Stimulated activated CD8-positive, alpha-beta memory T cell treated with anti-CD3 and anti-CD28 coated beads, Interleukin-15, amount 100 ng/mL, for 48 hours (primary cell): ENCODE measurements at places on chromosomes 7 and 10.

DNA sequence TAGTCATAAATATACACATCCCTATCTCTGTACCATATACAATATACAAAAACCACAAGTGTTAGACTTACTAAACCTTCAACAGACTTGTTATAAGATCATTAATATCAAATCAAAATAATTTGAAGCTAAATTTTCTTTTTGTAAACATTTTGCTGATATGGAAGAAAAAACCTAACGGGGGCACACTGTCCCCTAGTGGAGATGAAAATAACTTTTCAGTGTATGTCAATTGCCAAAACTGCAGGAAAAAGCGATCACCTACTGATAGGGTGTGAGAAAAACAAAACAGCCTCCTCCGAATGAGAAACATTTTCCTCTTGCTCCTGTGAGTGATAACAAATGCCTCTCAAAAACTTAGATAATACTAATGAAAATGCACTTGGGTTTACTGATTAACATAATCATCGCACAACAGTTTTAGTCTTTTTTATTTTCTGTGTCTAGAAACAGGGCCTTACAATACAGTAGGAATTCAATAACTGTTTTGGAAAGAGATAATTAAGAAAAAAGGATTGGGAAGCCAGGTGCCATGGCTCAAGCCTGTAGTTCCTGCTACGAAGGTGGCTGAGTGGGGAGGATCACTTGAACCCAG is 322.7 kb downstream of the CRPPA start:
- DNase-seq, result no peak

- DNase-seq, result no peak
Measured at GRCh38 chr10:129532838-129533237, 65.8 kb downstream of the MGMT start.

DNA sequence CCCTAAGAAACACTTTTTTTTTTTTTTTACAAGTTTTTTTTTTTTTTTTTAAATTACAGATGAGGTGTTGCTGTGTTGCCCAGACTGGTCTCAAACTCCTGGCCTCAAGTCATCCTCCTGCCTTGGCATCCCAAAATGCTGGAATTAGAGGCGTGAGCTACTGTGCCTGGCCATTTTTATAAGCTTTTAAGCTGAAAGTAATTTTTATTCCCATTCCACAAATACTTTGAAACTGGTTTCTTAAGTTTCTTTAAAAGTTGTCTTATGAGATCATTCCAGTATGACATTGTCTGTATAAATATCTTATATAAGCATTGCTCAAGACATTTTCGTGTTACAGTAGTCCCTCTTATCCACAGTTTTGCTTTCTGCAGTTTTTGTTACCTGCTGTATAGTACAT is 61.4 kb upstream of the CYP26C1 start:
- no peak for DNase-seq

- no peak for DNase-seq
Measured at GRCh38 chr7:2105917-2106316, 126.8 kb downstream of the MAD1L1 start.

DNA sequence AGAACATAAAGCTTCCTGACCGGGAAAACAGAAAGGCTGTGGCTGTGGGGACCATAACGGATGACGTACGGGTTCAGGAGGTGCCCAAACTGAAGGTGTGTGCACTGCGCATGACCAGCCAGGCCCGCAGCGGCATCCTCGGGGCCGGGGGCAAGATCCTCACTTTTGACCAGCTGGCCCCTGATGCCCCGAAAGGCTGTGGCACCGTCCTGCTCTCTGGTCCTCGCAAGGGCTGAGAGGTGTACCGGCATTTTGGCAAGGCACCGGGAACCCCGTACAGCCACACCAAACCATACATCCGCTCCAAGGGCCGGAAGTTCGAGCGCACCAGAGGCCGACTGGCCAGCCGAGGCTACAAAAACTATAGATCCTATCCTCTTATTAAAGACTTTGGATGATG is 179.3 kb downstream of the PTN start:
- no peak for DNase-seq

- DNase-seq, result no peak
Measured at GRCh38 chr10:2817940-2818636, 249.3 kb upstream of the PFKP start.

- no peak for DNase-seq
Measured at GRCh38 chr10:77727481-77727880, 89.9 kb upstream of the KCNMA1 start.

GRCh38 chr7:1950452-1951158 is 280.5 kb downstream of the ELFN1 start:
- no peak for DNase-seq

DNA sequence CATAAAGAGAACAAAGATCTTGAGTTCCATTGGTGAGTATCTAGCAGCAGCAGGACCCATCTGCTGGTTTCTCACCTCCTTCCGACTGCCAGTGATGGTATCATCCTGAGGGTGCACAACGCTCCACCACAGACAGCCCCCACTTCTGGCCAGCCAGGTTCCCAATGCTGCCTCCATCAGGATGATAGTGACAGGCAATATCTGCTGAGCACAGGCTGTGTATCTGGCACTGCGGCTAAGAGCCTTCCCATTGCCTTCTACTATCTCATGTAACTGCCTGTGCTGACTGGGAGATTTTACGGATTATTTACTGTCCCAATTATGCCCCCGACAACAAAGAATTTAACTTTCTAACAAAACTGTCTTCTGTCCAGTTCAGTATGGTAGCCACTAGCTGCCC is 352.4 kb upstream of the AOAH start:
- DNase-seq, result no peak

DNA sequence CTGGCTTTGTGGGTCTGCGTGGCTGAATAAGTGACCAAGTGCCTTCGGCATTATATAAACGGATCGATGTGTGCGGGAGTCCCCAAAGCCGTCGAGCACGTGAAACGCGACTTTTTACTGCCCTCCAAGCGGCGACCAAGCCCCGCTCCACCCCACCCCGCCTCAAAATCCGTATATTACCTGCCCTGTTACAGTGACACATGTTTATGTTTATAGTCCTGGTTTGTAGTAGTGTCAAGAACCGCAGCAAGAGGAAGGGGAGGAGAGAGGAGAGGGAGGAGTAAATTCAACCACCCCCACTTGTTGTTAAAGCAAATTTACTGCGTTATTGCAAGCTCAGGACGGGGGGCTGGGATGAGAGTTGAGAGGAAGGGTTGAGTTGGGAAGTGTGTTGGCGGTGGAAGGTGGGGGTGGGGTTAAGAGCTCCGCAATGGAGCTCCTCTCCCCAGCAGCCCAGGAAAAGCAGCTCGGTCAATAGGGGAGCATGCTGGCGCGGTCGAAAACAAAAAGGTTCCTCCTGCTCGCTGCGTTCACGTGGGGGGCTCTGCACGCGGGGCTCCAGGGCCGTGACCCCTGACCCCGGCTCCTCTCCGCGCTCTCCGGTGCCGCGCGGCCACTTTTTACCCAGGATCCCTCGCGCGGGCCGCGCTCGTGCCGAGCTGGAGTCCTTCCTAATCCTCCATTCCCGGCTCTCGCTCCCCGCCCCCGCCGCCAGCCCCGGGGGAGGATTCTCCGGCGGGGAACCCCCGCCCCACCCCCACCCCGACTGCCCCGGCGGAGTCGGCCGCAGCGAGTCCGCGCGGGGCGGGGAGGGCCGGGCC is at the start of gene SKIDA1:
Gene SKIDA1 (minus strand): TSS at position 316 of the 821 bp plus-strand sequence. CDS start 7,860 bp downstream, outside the sequence.
- peak; percentile 42 for DNase-seq

DNA sequence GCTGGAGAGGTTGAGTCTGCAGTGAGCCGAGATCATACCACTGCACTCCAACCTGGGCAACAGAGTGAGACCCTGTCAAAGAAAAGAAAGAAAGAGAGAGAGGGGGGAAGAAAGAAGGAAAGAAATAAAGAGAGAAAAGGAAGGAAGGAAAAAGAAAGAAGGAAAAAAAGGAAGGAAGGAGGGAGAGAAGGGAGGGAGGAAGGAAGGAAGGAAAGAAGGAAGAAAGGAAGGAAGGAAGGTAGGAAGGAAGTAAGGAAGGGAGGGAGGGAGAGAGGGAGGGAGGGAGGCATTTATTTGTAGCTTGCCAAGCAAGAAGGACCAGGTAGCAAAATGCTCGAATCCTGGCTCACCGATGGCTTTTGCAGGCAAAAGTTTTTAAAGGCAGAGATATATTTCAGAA is 74.5 kb upstream of the BAIAP2L1 start:
- DNase-seq, result no peak

- DNase-seq, result no peak
Measured at GRCh38 chr10:80443531-80443974, 10.6 kb upstream of the TSPAN14 start.

DNA sequence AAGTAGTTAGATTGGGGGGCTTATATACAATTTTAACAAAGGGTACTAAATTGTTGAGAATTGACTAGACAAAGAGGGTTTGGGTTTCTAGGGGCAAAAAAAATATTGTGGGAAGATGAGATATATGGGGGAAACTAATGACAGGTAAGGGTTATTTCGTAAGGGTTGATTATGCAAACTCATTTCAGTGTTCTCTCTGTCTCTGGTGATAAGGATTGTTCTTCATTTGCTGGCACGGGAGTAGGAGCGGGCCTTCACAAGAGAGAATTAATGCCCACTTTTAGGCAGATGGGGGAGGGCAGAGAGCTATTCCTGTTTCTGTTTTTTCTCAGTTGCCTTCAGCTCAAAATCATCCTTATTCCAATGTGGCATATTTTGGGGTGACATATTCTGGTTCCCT is 258.4 kb downstream of the EXOC4 start:
- no peak for DNase-seq

GRCh38 chr7:112509402-112509801 is 28.6 kb downstream of the LSMEM1 start:
- no peak for DNase-seq

- DNase-seq, result no peak
Measured at GRCh38 chr7:16880554-16880953, 1.2 kb downstream of the AGR3 start.

DNA sequence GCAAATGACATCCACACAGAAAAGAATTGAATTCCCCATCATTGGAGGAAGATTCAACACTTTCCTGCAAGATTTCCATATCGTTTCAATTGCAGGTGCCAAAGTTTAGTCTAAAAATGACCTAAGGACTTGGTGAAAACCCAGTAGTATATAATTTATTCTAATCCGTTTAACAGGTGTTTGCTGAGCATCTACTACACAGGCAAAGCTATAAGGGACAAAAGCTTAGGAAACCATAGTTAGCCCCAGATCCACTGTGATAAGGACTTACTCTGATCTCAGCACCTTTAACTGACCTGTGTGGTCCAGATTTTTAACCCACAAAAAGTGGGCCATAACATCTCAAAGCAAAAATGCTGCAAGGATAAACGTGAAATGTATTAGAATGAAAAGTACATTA is 19.1 kb downstream of the UBE2H start:
- no peak for DNase-seq

DNA sequence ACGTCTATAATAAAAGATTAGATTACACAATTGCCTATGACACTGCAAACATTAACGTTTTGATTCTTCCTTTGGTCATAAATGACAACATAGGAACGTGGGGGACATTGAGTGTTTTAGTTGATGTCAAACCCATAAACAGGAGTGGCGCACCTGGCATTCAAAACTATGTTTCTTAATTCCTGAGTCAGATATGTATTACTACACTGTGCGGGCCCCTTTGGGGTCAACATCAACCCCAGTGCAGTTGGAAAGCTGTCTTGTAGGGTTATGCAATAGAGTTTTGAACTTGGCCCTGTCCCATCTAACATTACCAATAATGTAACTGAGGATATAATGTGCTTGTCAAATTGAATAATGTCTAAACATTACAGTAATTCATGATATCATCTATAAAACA is 156.5 kb downstream of the CSTF2T start:
- DNase-seq, result no peak

DNA sequence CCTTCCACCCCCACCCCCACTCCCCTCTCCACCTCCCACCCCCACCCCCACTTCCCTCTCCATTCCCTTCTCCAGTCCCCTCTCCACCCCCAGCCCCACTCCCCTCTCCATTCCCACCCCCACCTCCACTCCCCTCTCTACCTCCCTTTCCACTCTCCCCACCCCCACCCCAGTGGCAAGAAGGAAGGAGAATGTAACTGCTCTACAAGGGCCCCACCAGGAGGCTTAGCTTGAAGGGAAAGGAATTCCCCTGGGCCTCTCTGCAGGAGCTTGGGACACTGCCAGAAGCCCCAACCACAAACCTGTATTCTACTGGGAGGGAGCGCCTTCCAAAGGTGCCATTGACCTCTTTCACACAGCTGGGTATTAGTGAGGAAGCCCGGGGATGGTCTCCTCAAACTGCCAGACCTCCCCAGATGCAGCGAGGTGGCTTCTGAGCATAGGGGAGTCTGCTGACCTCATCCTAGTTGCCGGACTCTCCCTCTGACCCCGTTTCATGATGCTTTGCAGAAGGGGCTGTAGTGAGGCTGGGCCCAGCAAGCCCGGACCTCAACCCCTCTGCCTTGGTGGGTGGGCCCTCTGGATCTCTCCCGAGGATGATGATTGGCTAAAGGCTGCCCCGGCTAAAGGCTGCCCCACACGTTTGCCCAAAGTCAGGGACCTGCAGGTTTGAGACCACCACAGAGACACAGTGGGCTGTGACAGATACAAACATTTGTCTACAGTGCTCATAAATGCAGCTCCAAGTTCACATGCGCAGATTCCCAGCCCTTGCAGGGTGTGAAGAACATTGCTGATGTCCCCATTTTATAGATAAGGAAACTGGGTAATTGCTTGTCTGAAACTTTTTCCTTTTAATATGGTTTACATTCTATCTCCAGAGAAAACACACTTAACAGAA is 2.9 kb downstream of the DEPP1 start:
- no peak for DNase-seq

DNA sequence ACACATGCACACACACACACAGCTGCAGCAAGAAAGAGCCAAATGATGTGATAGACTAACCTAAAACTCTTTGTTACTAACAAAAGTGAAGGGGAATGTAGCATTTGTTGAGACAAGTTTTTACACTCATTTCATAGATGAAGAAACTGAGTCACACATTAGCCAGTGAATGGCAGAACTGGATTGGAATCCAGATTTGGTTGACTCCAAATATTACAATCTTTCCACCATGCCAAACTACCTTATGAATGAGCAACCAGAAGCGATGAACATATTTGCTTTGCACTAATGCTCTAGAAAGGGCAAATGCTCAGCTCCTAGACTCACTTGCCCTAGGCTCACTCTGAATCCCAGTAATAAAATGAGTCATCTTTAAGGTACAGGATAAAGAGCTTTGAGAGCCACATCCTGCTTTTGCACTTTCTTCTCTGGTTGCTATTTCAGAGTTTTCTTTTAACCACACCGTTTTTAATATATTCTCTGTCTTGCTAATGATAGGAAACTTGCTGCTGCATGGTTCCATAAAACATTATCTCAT is 111.9 kb downstream of the GPAM start:
- DNase-seq, result no peak

GRCh38 chr10:108861181-108861754 is 1062.0 kb downstream of the XPNPEP1 start:
- no peak for DNase-seq

DNA sequence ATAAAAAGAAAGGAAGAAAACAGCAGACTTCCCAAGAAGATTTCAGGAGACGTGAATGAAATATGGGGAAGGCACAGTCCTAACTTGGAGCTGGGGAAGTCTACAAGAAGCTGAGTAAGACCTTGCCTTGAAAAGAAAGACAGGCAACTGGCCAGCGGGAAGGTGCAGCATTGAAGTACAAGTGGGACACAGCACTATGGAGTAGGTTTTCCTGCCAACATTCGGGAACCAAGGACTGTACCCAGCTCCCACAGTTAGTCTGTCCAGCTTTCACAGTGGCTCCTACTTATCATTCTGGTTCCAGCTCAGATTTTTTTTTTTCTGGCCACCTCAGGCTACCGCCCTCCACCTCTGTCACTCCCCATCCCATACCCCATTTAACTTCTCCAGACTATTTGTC is 10.0 kb downstream of the HPS1 start:
- DNase-seq, result no peak

GRCh38 chr7:45192621-45193041 is 35.0 kb downstream of the RAMP3 start:
- no peak for DNase-seq

- DNase-seq, result no peak
Measured at GRCh38 chr7:51127618-51127904, 189.0 kb downstream of the COBL start.
